ENCODE measurements at places on chromosomes 4 and X. TPM values are rescaled to one million over a fixed set of nuclear protein-coding genes. Genes with fewer than 3 reads are reported as not detected.

The PPBP gene
- polyA plus RNA-seq: not detected

The DCAF8L2 gene
- not detected for polyA plus RNA-seq

The AADAT gene
- 0.22 TPM for polyA plus RNA-seq

The NPNT gene
- 0.55 TPM for polyA plus RNA-seq

The ADRA2C gene
- polyA plus RNA-seq: not detected

All from Purkinje cell (primary cell).